ENCODE measurements at places on chromosomes 6 and 20.
A peak's percentile ranks its signal among the peaks of the same experiment; 100 is the strongest.

GRCh38 chr6:130677312-130677711 lies 149.9 kb upstream of the SMLR1 start:
- no peak for DNase-seq

- no peak for DNase-seq
Observed at GRCh38 chr6:98932381-98932780, 15.4 kb downstream of the FBXL4 start.

DNA sequence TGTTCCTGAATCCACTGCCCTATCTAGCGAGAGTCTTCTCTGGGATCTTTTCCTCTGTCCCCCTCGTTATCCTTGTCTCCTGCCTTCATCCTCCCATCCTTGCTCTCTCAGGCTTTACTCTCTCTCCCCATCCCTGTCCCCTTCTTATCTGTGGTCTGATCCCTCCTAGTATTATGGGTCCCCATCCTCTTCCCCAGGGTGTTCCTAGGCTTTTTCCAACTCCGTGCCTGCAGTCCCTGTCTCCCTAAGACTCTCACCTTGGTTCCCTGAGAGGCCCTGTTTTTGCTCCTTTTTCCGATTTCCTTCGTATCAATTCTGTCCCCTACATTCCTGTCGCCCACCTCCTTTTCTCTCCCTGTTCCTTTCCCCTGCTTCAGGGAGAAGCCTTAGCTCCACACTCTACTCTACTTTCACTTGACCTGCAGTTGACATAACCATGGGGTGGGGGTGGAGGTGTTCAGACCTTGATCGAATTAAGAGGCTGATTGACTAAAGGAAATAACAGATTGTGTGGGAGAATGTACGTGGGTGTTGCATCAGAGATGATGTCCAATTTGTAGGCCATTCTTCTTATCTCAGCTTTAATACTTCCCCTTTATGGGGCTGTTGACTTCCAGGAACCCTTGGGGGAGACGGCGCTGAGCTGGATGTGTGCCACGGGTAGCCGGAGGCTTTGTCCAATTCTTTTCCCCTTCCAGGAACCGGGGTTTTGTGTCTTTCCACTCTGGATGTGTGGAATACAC lies 905 bp downstream of the PPARD start:
- DNase-seq, result peak; percentile 81

DNA sequence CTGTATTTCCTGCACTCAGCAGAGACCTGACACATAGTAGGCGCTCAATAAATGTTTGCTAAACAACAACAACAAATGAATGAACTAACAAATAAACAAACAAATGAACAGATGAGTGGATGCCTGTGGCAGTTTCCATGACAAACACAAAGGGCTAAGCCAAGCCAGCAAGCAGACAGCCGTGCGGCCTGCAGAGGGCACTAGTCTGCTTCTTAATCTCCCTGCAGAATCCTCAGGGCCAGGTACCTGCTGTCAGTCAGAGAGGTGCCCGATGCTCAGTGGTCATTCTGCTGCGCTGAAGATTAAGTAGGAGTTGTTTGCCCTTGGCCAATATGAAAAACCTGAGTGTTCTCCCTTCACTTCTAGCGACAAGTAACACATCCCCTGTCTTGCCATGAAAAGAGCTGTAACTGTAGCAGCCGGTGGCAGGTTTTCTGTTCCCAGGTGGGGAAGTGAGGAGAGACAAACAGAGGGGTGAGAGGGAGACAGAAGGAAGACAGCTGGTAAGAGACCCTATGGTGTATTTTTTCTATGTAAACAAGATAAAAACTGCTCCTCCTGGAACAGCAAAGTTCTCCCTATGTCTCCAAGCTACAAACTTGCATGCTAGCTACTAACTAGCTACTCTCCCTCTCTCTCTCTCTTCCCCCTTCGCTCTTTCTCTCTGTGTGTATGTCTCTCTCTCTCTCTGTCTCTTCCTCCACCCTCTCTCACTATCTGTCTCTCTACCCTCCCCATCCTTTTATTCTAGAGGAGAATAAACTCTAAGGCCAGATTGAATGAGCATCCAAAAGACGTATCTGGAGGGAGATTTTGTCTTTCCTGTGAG lies at the start of gene MC3R:
MC3R (plus strand) TSS at position 779 of the 829 bp plus-strand sequence. CDS start 112 bp downstream, outside the sequence.
- peak; percentile 23 for DNase-seq

DNA sequence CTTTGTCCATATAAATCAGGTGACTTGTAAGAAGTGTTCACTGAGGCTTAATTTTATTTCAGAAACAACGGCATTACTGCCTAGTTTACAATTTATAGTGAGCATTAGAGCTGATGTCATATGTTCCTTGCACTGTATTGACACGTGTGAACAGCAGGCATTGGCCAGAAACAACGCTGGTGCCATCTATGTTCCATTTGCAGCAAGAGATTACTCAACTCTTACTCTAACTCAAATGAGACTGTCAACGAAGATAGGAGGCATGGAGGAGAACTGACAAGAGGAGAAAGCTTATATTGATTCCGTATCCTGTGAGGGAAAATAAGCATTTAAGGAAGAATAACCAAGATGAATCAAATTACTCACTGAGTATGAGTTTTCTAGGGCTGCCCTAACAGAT lies 48.4 kb downstream of the MTFR2 start:
- peak; percentile 16 for DNase-seq

DNA sequence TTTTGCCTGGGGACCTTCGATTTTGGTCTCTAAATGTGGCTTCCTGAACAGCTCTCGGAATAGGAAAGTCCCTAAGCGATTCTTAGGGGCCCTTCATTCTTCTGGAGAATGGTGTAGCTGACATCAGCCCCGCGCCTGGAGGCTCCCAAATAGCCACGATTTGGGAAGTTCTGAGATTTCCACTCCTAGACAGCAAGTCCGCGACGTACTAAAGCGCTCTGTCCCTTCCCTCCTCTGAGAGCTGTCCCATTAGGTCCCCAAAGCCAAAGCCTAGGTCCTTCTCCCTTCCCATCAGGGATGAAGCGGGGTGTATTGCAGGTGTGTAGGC lies 756 bp downstream of the MOXD1 start:
- DNase-seq, result no peak

GRCh38 chr20:32040142-32040953 lies 11.7 kb upstream of the HCK start:
- no peak for DNase-seq

GRCh38 chr6:152399399-152399798 lies 237.8 kb downstream of the SYNE1 start:
- peak; percentile 80 for DNase-seq

DNA sequence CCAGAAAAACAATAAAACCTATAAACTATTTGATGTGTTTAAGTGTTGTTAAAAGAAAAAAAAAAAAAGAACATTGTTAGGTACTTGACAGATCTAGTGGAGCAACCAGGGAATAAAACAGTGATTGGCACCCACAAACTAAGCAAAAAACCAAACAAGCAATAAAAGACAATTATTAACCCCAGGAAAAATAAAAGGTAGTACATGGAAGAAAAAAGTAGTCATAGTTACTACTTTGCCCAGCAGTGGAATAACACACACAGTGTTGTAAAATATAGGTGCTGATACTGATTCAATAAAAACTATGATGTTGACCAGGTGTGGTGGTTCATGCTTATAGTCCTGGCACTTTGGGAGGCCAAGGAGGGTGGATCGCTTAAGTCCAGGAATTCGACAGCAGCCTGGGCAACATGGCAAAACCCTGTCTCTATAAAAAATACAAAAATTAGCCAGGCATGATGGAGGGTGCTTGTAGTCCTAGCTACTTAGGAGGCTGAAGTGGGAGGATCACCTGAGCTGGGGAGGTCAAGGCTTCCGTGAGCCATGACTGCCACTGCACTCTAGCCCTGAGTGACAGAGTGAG lies 43.9 kb downstream of the PIGU start:
- DNase-seq, result no peak

- no peak for DNase-seq
Observed at GRCh38 chr6:33716379-33716778, 4.9 kb upstream of the UQCC2 start.

- DNase-seq, result peak; percentile 16
Observed at GRCh38 chr20:8633366-8633765, 435.5 kb upstream of the PLCB4 start.

- no peak for DNase-seq
Observed at GRCh38 chr6:45450831-45451230, 73.1 kb upstream of the SUPT3H start.

DNA sequence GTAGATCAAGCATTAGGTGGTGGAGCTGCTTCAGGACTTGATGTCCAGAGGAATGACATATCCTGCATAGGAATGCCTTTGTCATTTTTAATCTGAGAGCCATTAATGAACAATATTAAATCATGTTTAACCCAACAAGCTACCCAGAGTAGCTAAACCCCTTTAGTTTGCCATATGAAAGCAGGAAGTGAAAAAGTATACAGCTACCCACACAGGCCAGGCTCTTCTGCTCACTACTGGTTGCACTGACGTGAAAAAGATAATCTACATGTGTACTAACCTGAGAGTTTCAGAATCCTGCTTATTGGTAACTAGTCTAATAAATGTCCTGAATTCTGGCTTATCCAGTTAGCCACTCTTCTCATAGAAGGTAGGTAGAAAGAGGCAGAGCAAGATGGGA lies 19.9 kb downstream of the GLYATL3 start:
- no peak for DNase-seq

DNA sequence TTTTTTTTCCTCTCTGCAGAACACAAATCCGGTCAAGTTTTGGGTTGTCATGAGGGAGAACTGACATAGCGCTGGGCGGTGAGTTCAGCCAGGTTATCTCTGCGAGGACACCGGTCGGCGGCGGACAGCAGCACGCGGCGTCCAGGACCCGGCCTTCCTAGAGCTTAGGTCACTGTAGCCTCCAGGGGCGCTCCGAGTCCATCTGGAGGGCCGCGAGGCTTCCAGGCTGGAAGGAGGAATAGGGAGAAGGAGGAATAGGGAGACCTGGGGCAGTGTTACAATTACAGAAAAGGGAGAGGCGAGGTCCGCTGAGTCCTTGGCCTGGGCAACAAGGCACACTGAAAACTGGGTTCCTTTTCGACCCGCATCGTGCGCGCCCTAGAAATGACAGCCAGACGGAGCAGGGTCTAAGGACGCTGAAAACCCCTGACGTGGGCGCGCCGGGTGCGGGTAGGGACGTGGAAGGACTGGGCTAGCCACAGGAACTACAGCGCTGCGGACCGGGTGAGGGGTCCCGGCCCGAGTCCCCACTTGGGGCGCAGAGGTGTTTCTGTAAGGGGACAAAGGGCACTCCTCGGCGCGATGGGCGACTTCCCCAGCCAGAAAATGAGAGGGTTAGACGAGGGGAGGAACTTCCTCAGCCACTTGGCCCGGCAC lies 536 bp upstream of the FNDC1 start:
- peak; percentile 30 for DNase-seq

DNA sequence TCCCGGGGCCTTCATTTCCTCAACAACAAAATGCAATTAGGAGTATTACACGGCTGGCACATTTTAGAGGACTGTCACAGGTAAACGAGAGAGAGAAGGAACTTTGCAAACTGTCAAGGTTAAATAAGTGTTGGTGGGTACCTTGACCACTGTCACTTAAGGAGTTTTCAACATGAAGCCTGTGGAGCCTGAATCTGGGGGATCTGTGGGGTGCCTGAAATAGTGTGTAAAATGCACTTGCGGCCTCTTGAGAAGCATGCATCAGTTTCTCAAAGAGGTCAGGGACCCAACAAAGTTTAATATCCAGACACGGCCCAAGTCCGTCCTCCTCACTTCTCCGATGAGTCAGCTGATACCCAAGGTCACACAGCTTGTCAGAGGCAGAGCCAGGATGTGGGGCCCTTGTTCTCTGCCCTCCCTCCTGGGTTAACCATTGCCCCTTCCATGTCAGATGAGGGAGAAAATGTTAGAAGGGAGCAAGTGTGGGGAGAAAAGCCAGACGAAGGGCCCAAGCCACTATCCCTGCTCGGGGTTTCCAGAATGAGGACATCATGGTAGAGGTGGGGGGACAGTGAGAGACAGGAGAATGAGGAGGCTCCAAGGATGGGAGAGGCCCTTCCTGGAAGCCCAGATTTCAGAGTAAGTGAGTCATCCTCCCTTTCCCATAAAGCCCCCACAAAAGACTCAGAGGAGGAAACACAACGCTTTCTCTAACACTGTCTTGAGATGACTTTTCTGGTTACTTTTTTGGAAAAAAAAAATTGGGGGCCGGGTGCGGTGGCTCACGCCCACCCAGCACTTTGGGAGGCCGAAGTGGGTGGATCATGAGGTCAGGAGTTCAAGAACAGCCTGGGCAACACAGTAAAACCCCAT lies 42.2 kb downstream of the C6orf132 start:
- peak; percentile 79 for DNase-seq

GRCh38 chr20:31770243-31770642 lies 31.2 kb downstream of the TPX2 start:
- DNase-seq, result no peak

GRCh38 chr6:4010689-4011090 lies 68.2 kb downstream of the FAM217A start:
- DNase-seq, result no peak

- no peak for DNase-seq
Observed at GRCh38 chr6:7328243-7328642, 15.2 kb upstream of the SSR1 start.

GRCh38 chr6:33071569-33071968 lies 1.9 kb downstream of the HLA-DPA1 start:
- DNase-seq, result no peak

DNA sequence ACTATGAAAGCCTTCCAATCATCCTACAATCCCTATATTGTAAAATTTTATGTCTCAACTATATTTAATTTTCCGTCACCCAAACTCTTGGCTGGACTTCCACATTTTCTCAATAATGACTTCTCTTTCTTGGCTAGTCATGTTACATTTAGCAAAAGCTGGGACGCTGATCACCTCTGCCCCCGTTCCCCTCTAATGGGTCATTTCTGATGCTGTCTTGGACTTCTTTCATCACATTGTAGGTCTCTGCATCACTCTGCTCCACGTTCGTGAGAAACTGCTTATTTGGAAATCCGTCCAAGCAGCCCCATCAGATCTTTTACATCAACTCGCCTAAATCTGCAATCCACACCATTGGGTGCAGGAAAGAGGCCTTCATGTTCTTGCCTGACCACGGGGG lies 203.8 kb downstream of the MYLK4 start:
- no peak for DNase-seq

DNA sequence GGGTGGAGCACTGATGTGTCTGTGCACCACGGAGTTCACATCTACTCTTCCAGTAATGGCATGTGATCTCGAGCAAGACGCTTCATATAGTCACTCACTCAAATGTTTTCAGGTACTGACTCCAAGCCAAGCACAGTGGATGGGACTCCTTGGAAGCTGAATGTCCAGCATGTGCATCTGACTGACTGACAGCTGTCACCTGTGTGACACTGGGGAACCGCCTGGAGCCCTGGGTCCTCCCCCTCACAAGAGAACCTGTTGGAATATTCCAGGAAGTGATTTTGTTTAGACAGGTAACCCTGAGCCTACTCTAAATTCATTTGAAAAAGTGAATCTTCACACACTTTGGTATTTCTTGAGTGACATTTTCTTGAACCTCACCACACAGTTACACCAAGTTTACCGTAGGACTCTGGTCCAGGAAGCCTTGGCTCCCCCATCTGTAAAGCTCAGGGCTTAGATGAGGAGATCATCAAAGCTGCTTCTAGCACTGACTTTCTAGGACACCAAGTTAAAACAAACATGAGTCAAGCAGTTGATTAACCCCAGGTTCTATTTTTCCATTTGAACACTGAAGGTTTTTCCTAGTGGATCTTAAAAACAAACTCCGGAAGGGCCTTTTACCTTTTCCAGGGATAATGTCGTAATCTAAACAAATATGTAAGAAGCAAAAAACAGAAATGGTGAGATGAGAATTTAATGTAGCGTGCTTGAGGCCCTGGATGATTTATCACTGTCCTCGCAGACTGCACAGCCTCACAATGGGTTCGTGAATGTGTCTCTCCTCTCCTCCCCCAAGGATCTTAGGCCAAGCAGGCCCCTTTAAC lies 50.1 kb downstream of the EDN3 start:
- DNase-seq, result no peak
